HT1080 (cell line): ENCODE measurements at places on chromosomes 6 and 20.

DNA sequence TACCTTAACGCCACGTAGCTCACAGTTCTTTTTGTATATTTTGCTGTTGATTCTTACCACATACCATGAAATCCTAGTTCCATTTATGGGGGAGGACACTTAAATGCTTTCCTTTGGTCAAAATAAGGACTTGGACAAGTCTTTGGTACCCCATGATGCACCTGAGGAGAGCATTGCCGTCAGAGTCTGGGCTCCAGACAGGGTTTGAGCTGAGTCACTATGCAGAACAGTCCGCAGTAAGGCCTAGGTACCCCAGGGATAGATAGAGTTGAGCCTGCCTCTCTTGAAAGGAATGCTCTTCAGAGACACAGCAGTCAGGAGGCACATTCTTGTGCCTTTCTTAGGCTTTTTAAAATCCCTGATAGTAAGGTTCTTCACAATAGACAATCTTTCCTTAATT is 6.0 kb downstream of the PARD6B start:
- no peak for DNase-seq

GRCh38 chr6:109240370-109241084 is 141.7 kb downstream of the CD164 start:
- no peak for DNase-seq

- peak; percentile 19 for DNase-seq
Observed at GRCh38 chr20:63846128-63846771, 15.0 kb upstream of the ABHD16B start.

DNA sequence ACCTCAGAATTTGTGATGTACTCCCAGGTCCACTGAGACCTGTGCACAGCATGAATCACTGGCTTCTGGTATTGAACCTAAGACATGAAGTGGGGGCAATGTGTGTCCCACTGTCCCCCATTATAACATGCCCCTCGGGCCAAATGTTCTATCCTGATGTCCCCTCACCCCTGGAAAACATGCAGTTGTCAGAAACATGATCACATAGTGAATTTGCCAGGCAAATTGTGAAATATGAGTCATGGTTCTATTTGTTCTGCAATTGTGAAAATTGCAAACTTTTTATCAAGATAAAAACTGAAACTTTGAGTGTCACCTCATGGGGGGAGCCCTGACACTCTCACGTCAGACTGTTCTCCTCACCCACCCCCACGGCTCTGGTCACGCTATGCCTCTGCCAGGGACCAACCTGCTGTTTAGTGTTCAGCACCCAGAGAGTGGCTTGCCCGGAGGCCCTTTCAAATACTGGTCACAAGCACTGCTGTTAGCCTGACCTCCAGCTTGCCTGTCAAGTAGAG is 305.3 kb downstream of the CLIC5 start:
- DNase-seq: no peak

DNA sequence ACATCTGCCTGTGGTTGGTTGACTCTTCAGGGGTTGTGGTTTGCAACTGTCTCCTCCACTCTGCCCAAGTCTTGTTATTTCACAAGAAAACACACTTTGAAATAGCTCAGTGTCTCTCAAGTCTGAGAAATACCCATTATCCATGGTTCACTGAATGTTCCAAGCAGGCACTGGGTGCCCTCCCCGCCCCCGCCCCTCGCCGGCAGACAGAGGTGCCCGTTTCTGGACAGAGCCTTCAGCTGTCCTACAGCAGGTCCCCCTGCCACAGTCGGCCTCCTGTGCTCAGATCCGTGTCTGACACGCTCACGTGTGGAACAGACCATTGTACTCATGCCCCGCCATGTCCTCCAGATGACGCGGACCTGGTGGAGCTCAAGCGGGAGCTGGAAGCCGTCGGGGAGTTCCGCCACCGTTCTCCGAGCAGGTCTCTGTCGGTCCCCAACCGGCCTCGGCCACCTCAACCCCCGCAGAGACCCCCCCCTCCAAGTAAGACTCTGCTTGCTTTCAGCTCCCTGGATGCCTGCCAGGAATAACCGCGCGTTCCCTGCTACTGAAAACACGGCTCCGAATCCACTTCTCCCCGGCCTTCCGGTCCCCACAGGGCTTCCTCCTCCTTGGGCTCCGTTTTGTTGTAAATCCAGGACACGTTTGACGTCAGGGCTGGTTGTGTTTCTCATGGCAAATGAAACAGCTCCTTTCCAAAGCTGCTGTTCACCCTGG is 81.4 kb downstream of the SERAC1 start:
- peak; percentile 15 for DNase-seq

GRCh38 chr6:31271641-31272357 is at the start of gene HLA-C:
HLA-C (minus strand) TSS chr6:31272092; CDS start chr6:31272071, 21 bp downstream.
- DNase-seq: peak; percentile 85

- peak; percentile 69 for DNase-seq
Observed at GRCh38 chr20:24610341-24611115, 141.1 kb downstream of the SYNDIG1 start.

DNA sequence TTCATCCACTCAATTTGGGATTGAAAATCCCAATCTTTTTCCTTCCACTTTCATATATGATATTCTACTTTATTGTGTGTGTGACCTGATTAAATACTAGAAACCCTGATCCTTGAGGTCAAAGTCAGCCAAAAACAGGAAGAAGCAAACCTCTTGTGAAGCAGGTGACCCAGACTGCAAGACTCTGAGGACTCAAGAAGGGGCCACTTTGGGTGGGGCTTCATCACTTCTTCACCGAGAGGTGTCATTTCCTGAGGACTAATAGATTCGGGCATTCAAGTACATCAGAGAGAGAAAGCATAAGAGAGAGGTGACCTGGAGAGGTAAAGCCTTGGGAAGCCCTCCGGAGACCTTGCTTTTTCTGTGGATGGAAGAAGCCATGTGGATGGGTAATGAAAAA is 129.0 kb downstream of the CFAP61 start:
- no peak for DNase-seq

GRCh38 chr20:33022289-33022688 is 9.2 kb upstream of the BPIFB6 start:
- DNase-seq: no peak

- DNase-seq: no peak
Observed at GRCh38 chr20:22744341-22745193, 160.2 kb upstream of the FOXA2 start.

- peak; percentile 36 for DNase-seq
Observed at GRCh38 chr20:17617212-17617867, 47.5 kb downstream of the DSTN start.

- peak; percentile 87 for DNase-seq
Observed at GRCh38 chr20:57902473-57902872, 192.7 kb upstream of the PMEPA1 start.

DNA sequence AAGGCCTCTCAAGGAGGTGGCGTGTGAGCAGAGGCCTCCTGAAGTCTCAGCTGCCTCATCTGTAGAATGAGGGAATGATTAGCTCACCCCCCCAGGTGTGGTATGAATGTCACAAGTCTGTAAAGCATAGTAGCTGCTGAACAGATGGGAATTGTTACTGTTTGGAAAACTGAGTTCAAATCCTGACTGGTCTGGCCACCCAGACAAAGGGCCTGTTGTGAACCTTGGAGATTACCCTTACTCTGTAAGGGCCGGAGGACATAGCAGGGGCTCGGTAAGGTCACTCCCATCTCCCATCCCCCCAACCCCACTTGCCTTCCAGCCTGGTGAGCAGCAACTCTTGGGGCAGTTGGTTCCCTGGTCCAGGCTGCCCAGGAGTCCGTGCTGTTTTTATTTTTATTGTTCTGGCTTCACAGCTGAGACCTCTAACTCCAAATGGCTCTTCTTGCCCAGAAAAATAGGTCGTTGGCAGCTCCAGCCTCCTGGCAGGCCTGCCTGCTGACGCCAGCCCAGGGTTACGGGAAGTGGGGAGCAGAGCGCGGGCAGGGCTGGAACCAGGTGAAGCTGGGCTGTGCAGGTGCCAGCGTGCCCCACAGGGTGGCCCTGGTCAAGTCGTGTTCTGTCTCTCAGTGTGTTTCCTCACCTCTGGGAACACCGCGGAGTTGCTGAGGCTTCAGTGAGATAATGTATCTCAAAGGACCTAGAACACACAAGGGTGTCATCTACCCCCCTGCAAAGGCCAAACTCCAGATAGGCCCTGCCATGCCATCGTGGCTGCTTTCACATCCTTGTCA is 4.5 kb upstream of the SIRPA start:
- DNase-seq: no peak

DNA sequence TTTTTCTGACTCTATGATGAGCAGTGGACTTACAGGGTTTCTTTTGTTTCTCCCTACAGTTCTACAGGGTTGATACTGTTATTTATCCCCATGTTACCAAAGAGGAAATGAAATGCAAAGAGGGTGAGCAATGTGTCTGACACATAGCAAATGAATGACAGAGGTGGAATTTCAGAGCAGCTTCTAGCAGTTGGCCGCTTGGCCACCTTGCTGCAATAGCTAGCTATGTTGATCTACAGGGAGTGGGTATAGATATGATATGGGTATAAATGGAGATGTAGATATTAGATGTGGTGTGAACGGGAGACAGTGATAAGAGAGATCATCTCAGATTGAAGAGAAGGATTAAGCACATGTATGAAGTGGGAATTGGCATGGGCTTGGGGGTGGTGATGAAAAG is 10.9 kb upstream of the SLC22A3 start:
- peak; percentile 88 for DNase-seq

GRCh38 chr20:32680544-32681174 is 6.9 kb upstream of the C20orf203 start:
- DNase-seq: no peak

GRCh38 chr20:62666736-62667529 is 24.6 kb downstream of the SLCO4A1 start:
- DNase-seq: peak; percentile 88

DNA sequence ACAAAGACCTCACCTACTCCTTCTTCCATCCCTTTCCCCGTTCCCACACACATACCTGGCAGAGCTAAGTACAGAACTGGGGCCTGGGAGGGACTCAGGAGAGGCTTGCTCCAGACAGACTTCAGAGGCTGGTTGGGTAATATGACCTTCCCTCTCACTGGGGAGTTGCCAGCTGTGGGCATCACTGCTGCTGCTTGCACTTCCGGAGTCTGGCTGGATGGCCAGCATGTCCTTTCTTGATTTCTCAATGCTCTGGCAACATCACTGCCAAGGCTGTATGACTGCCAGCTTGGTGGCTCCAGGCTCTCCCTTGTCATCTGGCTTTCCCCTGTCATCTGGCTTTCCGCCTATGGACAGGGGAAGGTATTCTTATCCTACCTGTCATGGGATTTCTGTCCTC is 47.8 kb downstream of the CDH22 start:
- no peak for DNase-seq

DNA sequence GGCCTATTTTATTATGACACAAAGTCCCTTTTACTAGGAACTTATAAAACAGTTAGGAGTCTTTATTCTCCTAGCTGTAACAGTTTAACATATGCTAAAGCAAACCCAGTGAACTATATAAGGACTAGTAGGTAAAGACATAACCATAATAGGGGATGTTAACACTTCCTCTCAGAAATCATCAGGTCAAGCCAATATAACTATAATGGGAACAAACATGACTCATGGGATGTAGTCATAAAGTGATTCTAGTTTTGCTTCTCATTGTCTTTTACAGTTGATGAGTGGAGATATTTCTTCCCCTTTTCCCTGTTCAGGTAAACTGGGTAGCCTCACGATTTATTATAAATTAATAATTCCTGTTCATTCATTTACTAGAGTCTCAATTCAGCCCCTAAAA is 9.7 kb downstream of the PTCHD4 start:
- DNase-seq: peak; percentile 75

GRCh38 chr20:3046677-3047462 is 1.0 kb downstream of the MRPS26 start:
- no peak for DNase-seq

- no peak for DNase-seq
Observed at GRCh38 chr20:32563311-32564272, 21.5 kb downstream of the NOL4L start.

GRCh38 chr20:6819599-6819998 is 52.1 kb downstream of the BMP2 start:
- DNase-seq: peak; percentile 3

DNA sequence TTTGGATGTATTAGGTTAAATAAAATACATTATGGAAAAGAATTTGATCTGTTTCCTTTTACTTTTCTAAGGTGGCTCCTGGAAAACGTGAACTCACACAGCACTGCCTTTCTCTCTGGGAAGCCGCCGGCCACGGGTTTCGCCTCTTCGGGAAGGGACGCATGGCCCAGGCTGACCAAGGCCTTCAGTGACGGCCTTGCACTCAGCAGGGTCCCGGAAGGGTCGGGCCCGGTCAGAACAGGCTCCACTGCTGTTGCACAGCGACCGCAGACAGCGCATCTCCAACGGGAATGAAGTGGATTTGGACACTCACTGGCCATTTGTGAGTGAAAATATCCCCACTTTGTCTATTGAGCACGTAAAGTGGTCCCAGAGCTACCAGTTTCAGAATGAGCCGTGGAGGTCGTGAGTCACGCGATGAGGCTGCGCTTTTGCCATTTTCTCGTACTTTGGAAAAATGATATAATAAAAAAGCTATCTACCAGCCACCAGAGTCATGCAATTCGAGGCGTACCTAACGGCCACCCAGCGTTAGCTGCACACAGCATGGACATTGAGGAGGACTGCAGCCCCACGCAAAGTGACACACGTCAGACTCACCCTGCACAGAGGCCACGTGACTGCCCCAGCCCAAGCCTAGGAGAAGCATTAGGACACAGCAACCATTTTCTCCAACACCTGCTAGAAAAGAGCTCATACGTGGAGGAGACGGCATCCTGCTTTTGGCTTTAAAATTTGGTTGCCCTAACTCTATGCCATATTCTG is 244.3 kb downstream of the TTLL2 start:
- no peak for DNase-seq
